Thoracic aorta (tissue), 2 donors: ENCODE measurements at places on chromosomes 2 and 18. TPM values are rescaled to one million over a fixed set of nuclear protein-coding genes. Genes with fewer than 3 reads are reported as not detected.

GRCh38 chr2:100625717-100626116 is 62.9 kb downstream of the PDCL3 start:
- no peaks in the 10 kb centered on the region for H3K4me1 ChIP-seq
- H3K36me3 ChIP-seq: no peaks in the 10 kb centered on the region
- no peaks in the 10 kb centered on the region for H3K27me3 ChIP-seq

GRCh38 chr2:236852100-236852976 is 233.4 kb upstream of the COPS8 start:
- H3K27ac ChIP-seq: no peak overlapping the region
- DNase-seq: no peak
- H3K36me3 ChIP-seq: no peaks in the 10 kb centered on the region
- no peak overlapping the region for H3K4me3 ChIP-seq
- no peaks in the 10 kb centered on the region for H3K27me3 ChIP-seq

- H3K27me3 ChIP-seq: no peaks in the 10 kb centered on the region
- H3K4me1 ChIP-seq: peaks cover 47% of the 10 kb centered on the region
- H3K4me3 ChIP-seq: no peak overlapping the region
- H3K36me3 ChIP-seq: no peaks in the 10 kb centered on the region
- H3K27ac ChIP-seq: peak overlapping the region; percentile 55
- no peak for DNase-seq
Measured at GRCh38 chr2:216648105-216648504, 14.9 kb downstream of the IGFBP2 start.

GRCh38 chr2:191666226-191666625 is 11.7 kb upstream of the NABP1 start:
- no peaks in the 10 kb centered on the region for H3K27me3 ChIP-seq
- no peaks in the 10 kb centered on the region for H3K4me1 ChIP-seq

GRCh38 chr2:118350621-118351020 is 262.4 kb downstream of the INSIG2 start:
- no peak for DNase-seq
- H3K4me1 ChIP-seq: no peaks in the 10 kb centered on the region
- no peaks in the 10 kb centered on the region for H3K27me3 ChIP-seq
- no peak overlapping the region for H3K4me3 ChIP-seq
- no peak overlapping the region for H3K27ac ChIP-seq
- no peaks in the 10 kb centered on the region for H3K36me3 ChIP-seq

- H3K4me3 ChIP-seq: no peak overlapping the region
- no peaks in the 10 kb centered on the region for H3K27me3 ChIP-seq
- no peaks in the 10 kb centered on the region for H3K36me3 ChIP-seq
- no peak for DNase-seq
Measured at GRCh38 chr2:172753610-172754009, 18.0 kb downstream of the RAPGEF4 start.

GRCh38 chr2:106183101-106183696 is 10.9 kb downstream of the UXS1 start:
- DNase-seq: no peak
- no peaks in the 10 kb centered on the region for H3K27me3 ChIP-seq
- no peaks in the 10 kb centered on the region for H3K36me3 ChIP-seq
- H3K4me1 ChIP-seq: peaks cover 14% of the 10 kb centered on the region
- peak overlapping the region; percentile 19 for H3K27ac ChIP-seq
- H3K4me3 ChIP-seq: peak overlapping the region; percentile 62

DNA sequence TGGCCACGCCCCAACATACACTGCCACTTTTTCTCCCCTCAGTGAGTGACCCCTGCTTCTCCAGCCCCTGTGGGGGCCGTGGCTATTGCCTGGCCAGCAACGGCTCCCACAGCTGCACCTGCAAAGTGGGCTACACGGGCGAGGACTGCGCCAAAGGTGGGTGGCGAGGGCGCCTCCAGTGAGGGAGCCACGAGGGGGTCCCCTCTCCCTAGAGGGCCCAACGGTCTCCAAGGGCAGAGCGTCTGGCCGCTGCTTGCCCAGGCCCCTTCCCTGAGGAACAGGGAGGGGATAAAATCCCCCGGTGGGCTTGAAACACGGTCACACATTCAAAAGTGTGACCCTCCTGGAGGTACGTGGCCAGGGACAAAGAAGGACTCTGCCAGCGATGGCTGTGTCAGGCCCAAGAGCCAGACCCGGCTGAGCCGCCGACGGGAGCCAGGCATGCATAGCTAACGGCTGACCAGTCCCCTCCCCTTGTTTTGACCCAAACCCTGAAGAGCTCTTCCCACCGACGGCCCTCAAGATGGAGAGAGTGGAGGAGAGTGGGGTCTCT is 37.2 kb downstream of the MTERF4 start:
- H3K4me1 ChIP-seq: peaks cover 10% of the 10 kb centered on the region
- H3K27me3 ChIP-seq: no peaks in the 10 kb centered on the region
- no peak overlapping the region for H3K27ac ChIP-seq
- H3K4me3 ChIP-seq: no peak overlapping the region
- peaks cover 43% of the 10 kb centered on the region for H3K36me3 ChIP-seq

GRCh38 chr18:7065736-7066135 is 51.9 kb downstream of the LAMA1 start:
- H3K4me3 ChIP-seq: no peak overlapping the region
- H3K36me3 ChIP-seq: no peaks in the 10 kb centered on the region
- H3K27ac ChIP-seq: no peak overlapping the region

VWA3B gene
- total RNA-seq: not detected
